Activated T-cell treated with anti-CD3 and anti-CD28 coated beads, Interleukin-2, amount 50 U/mL, for 48 hours (primary cell): ENCODE measurements at places on chromosomes 4 and X.

DNA sequence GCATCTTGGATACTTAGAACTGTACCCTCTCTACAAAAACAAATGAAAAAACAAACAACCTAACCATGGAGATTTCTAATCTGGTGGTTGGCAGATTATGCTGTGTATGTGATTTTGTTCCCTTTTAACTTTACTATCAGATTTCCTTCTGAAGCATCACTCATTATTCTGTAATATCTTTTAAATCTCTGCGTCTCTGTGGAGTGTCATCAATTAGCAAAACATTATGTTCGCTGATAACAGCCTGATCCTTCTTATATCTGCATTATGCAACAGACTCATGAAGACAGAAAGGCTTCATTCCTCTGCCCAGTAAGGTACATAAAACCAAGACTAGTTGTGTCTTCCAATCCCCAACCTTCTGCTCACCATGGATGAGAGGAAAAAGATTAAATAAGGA lies 110.3 kb upstream of the PDE5A start:
- no peak for DNase-seq

DNA sequence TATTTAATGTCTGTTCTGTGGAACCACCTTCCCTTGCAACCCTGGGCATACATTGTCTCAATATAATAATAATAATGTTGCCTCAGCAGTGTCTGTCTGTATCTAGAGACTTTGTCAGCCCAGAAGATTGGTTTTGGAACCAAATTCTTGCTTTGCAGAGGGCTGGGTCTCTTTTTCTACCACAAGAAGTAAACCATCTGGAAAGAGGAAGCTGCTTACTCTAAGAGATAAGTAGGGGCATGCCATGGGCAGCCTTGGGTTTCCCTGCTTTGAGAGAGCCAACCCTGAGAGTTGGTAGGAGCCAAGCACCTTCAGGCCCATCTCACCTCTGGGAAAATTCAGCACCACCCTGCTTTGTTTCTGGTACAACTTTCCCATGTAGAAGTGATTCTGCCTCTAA lies 27.0 kb downstream of the TMEM31 start:
- no peak for DNase-seq

DNA sequence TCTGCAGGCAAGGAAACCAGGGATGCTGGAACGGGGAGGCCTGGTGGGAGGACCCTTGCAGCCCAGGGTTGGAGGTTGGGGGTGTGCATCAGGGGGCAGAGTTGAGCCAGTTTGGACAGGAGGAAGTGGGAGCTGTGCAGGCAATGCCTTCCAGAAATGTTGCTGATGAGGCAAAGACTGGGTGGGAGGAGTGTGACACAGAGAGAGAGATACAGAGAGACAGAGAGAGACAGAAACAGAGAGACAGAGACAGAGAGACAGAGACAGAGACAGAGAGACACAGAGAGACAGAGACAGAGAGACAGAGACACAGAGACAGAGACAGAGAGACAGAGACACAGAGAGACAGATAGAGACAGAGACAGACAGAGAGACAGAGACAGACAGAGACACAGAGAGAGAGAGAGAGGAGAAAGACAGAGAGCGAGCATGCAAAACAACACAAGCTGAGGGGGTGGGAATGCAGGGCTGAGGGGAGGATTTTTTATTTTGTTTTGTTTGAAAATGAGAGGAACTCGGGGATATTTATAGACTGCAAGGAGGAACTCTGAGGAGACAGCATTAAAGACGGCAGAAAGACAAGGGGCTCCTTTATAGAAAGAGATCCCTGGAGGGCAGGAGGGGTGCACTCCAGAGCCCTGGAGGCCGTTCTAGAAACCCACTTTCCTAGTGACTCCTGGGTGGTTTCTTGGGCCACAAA lies 1.9 kb upstream of the HAUS3 start:
- DNase-seq = peak; percentile 27

- DNase-seq = no peak
Measured at GRCh38 chr4:109966891-109967481, 54.3 kb downstream of the EGF start.

GRCh38 chr4:99825272-99825671 lies 8.6 kb downstream of the DAPP1 start:
- no peak for DNase-seq

GRCh38 chr4:180060159-180060889 lies 2182.9 kb upstream of the TENM3 start:
- no peak for DNase-seq

DNA sequence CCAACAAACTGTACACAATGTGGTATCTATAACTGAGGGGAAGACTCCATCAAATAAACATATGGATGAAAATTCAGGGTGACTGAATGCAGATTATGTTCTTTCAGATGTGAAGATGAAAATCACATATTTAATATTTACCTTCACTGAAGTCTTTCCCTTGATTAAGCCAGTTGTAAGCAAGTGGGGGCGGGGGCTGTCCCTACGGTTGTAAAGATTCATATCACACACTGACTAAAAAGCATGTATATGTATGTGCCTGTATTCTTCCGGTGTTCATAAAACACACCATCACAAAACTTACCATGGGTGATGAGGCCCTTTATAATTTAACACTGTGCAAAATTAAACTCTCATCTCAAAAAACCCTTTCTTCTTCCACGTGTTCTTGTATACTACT lies 1.3 kb downstream of the TAB3 start:
- DNase-seq = peak; percentile 65

GRCh38 chrX:38458071-38458470 lies 103.3 kb upstream of the TSPAN7 start:
- DNase-seq = no peak

DNA sequence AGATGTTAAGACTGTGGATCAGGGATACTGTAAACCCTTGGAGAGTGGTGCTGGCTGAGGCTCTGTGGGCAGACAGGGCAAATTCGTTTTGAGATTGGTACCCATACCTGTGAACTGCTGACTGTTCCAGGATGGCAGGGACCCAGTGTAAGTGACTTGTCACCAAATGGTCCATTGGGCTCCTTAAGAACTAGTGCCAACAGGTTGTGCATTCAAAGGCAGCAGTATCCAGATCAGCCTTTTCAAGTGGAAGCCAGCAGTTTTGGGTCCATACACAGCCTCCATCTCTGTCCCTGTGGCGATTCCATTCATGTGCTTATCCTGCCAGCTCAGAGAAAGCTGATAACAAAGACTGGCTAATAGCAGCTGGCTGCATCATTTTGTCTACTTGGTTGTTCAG lies 84.0 kb upstream of the SCOC start:
- no peak for DNase-seq

GRCh38 chrX:53160297-53160983 lies 64.6 kb downstream of the KDM5C start:
- DNase-seq = no peak

DNA sequence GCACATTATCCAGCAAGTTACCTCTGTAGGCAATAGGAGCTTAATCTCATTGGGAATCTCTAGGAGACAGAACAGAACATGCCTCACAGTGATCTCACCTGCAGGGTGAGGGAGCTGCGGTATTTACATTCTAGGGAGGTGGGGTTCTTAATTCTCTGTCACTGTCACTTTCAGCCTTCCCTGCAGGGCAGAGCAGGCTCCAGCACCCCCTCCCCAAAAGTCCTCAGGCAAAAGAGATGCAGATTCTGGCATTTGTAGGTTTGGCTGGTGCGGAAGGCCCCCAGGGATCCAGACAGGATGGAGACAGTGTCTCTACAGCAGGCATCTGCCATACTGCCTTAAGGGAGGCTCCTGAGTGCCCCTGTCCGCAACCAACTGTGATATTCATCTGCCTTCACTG lies 166.4 kb upstream of the ATP6AP2 start:
- no peak for DNase-seq

DNA sequence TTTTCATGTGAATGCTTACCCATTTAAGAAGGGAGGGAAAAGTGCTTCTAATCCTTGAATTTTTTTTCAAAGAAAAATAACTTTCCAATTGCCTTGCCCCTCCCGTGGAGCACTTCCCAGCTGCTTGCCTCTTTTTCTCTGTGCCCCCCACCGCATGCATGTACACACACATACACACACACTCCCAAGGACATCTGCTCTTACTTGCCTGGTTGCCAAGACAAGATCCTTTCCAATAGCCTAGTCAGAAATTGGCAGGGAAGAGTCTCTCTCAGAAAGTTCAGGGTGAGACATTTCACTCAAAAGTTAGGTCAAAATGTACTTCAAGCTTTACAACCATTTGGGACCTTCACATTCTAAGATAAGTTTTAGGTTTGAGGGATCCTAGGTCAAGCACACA lies 10.9 kb downstream of the HHIP start:
- no peak for DNase-seq

DNA sequence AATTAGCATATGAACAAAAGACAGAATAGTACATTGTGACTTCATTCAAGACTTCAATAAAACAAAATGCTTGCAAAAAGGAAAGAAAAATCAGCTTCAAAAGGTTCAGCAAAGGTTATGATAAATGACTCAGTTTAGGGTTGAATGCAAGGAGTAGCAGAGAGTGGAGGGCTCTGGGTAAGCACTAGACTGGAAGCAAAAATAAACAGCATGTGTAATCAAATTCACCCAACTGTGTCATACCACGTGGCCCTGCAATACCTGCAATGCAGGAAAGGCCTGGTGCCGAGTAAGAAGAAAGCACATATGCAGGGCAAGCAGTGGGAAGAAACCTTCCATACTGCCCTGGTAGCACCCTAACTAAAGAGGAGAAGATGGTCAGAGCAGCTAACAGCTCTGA lies 88.7 kb downstream of the ATP11C start:
- no peak for DNase-seq
